ENCODE measurements at places on chromosomes 6 and 20.

DNA sequence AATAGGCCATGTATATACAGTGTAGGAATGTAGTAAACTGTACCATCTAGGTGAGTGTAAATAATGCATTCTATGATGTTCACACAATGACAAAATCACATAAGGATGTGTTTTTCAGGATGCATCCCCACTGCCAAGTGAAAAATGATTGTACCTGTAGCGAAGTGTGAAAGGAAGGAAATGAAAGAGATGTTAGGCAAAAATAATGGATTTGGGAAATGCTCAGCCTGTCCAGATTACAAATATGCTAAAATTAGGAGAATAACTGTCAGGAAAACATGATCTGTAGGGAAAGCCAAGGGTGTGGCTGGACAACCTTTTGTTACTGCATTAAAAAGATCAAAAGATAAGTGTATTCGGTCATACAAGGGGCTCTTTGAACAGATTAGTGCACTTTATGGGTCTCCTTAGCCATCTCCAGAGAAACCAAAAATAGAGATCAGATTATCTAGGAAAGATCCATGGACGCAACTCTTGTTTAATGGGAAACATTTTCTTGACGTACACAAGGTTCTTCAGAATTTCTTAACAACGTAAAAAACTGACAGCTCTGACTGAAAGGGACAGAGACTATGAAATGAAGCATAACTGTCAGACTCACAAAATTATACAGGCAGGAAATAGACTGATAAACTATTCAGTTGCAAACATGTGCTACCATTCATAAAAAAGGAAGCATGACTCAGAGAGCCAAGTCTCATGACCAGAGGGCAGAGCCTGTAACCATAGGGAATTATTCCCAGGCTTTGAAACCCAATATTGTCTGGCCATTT is 253.6 kb upstream of the RAB32 start:
- DNase-seq, result no peak

DNA sequence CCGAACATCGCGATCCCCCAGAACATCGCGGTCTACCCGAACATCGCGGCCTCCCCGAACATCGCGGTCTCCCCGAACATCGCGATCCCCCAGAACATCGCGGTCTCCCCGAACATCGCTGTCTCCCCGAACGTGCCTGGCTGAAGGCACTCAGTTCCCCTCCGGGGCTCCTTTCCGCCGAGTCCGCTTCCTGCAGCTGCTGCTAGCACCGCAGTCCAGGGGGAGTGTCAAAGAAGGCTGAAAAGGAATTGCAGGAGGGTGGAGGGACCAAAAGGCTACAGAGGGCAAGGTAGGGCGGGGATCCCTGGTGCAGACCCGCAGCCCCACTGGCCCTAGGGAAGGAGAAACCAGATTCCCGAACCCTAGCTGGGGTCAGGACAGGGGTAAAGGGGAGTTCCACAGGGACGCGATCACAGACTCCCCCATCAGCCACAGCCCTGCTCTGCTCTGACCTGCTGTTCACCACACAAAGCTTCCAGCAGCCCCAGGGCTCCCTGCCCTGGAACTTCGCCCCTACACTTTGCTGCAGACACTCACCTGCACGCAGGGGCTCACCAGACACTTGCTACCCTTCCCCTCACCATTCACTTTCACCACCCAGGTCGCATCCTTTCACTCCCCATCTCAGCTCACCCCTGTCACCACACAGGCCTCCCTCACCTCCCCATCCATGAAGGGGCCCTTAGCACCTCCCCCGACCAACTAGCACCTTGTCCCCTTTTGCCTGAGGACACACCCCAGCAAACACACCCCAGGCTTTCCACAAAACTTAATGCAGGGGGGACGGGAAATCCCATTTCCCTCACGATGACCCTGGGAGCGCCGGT is 1.7 kb downstream of the ULBP1 start:
- peak; percentile 49 for DNase-seq

GRCh38 chr6:38783443-38784228 is 68.5 kb downstream of the DNAH8 start:
- no peak for DNase-seq

- DNase-seq, result peak; percentile 53
These were observed 1.1 kb upstream of the TMEM74B start for GRCh38 chr20:1185790-1186334.

DNA sequence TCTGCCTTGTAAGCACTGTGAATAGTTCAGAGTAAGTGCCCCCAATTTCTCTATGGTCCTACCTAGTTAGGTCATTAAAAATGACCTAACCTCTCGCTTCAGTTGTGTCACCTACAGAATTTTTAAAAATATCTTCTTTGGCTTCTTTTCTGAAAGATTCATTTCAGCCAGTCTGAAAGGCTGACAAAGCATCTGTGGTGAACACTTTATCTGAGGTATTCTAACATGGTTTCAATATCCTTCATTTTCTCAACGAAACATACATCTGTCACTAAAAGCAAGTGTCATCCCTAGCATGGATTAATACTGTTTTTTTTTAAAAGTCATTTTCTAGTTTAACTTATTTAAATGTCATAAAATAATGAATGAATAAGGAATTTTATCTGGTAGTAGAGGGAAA is 5.1 kb downstream of the DPM1 start:
- no peak for DNase-seq
